ENCODE measurements at places on chromosomes 2 and 18. TPM values are rescaled to one million over a fixed set of nuclear protein-coding genes. Genes with fewer than 3 reads are reported as not detected.

DNA sequence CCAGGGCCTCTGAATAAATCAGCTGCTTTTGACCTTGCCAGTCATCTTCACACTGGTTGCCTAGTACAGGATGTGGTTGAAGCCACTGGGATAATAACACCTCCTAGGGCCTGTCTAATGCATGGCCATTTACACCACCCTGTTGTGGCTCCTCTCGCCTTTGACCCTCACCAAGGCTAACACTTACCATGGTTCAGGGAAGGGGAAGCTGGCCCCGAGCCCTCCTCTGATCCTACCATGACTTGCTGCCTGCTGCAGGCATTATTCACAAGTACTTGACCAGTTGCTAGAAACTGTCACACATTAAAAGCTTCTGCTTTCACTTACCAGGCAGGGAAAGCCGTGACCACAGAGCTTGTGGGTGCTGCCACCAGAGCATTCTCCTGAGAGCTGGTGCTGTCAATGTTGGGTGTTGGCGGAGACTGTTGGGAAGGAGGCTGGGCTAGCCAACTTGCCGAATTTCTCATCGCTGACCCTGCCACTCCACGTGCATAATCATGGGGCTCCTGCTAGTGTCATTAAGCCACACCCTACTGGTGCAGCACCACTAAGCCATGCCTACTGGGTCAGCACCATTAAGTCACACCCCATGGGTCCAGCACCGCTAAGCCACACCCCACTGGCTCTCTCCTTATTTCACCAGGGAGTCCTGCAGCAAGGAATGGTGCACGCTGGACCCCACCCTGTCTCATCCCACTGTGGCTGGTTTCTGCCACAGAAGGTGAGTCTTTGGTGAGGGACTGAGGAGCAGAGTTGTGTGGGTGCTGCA lies 47.0 kb upstream of the TTC39C start:
- DNase-seq, result no peak

DNA sequence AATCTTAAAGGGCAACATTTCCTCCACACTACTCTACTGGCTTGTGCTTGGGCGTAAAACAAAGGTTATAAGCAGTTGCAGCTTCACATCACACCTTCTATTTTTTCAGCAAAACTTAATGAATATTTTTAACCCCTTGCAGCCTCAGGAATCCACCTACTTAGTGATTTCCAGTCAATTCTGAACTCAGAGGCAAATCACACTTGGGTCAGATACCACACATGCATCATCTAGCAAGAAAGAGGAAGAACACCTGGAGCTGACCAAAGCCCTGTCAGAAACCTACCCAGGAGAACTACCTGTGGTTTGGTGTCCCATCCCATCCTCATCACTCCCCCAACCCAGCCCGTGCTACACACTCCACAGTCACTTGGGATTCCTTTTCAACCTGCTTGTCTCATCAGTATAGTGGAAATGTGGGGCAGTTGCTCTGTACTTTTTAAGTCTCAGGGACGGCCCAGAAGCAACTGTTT lies 25.5 kb downstream of the PIAS2 start:
- no peak for DNase-seq

- peak; percentile 99 for DNase-seq
These were observed 502 bp upstream of the PER2 start for GRCh38 chr2:238288650-238289573.

- peak; percentile 88 for DNase-seq
These were observed 37.4 kb downstream of the SH3BP4 start for GRCh38 chr2:234989183-234989701.

Gene UGT1A3
- total RNA-seq, result 20.8 TPM

Gene LOXL3
- 6.4 TPM for total RNA-seq

All from ureter (tissue), 1 donor.